H54 (cell line): ENCODE measurements at places on chromosomes 6 and 20.
A peak's percentile ranks its signal among the peaks of the same experiment; 100 is the strongest.

DNA sequence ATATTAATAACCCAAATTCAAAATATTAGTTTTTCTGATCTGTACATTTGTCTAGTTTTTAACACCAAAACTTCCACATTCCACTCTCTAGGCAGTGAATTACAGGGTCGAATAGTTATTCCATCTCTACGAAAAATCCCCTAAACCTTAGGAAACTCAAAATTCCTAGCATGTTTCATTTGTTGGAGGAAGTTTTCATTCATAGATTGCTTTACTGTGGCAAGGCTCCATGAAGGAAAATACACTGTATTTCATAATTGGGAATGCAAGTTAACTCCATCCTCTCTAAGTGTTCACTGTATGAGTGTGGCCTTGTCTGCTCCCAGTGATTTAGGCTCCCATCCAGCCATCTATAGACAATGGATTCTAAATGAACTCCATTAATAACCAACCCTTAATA is 296.1 kb downstream of the TENT5A start:
- DNase-seq, result no peak

- DNase-seq, result no peak
Measured at GRCh38 chr6:5617179-5617578, 355.9 kb downstream of the FARS2 start.

- no peak for DNase-seq
Measured at GRCh38 chr6:76840041-76840745, 623.1 kb downstream of the HTR1B start.

DNA sequence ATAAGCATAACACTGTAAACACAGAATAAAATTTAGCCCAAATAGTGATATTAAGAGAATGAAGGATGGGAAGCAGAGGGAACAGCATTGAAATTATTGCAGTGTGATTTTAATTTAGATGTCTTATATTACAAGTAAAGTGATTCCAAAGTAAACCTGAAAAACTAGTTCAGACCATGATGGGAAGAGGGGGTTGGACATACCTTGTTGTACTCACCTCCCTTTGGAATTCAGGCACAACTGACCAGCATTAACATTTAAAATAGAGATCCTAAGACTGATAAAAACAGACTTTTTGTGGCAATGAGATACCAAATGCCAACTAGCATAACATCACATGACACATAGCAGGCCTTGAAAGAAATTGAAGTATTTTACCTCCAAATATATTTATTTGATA is 262.6 kb upstream of the PRND start:
- DNase-seq, result no peak

GRCh38 chr20:8454137-8454712 is 322.2 kb downstream of the PLCB1 start:
- DNase-seq, result peak; percentile 19

DNA sequence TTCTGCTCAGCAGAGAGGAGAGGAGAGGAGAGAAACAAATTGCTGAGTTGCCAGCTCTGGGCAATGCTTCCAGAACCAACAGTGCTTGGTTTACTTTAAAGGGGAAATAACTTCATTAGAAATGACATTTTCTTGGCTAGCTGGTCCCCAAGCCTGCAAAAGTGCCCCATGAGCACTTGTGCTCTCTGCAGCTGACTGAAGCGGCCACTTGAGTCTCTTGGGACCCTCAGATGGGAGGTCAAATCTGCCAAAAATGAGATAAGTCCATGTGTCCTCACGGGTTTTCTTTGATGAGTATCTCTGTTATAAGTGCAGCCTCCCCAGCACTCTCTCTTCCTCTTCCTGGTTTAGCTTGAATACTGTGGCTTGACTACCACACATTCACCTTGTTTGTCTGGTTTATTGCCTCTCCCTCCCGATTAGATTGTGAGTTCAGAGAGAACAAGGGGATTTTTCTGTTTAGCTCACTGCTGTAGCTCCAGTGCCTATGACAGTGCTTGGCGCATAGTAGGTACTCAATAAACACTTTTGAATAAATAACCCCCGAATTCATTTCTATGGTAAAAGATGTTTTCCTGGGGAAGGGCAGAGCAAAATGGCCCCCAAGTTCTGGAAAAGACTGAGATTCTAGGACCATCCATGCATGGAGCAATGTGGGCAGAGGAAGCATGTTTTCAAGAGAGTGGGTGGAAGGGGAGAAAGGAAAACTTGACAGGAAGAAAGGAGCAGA is 7.0 kb upstream of the RIN2 start:
- no peak for DNase-seq

- no peak for DNase-seq
Measured at GRCh38 chr6:11202513-11203305, 29.8 kb downstream of the NEDD9 start.

DNA sequence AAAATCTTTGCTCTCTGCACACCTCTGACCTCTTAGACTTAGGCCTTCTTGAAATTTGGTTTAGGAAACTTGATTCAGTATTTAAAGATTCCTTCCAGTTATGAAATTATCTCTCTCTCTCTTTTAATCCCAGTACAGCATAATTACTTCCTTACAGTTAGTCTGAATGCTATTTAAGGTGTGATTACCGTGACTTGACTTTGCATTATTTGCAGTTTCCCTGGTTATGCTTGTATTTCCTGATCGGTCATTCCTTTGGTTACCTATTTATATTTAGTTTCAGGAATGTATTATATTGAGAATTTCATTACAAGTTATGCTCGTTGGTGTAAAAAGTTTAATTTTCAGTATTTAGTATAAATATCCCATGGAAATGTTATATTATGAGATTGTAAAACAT is 16.3 kb downstream of the TMEM170B start:
- DNase-seq, result no peak

GRCh38 chr6:143164565-143165105 is 103.9 kb downstream of the AIG1 start:
- DNase-seq, result no peak

DNA sequence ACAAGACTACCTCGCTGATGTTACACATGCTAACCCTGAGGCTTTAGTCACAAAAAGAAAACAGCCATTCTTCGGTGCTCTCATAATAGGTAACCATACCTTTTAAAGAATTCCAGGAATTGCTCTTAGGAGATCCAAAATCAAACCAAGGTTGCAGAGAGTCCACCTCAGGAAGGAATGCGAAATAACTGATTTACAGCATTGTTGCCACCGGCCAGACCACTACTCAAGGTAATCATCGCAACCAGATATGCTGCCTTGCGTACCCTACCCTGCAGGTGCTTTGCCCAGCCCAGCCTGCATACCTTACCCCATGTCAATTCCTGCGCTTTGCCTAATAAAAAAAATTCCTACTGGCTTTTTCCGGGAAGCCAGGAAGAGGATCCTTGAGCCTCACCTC is 27.0 kb downstream of the NUP153 start:
- DNase-seq, result no peak

- DNase-seq, result peak; percentile 7
Measured at GRCh38 chr6:9412951-9413559, 977.7 kb upstream of the SLC35B3 start.

- no peak for DNase-seq
Measured at GRCh38 chr6:152975204-152975915, 7.5 kb downstream of the FBXO5 start.

DNA sequence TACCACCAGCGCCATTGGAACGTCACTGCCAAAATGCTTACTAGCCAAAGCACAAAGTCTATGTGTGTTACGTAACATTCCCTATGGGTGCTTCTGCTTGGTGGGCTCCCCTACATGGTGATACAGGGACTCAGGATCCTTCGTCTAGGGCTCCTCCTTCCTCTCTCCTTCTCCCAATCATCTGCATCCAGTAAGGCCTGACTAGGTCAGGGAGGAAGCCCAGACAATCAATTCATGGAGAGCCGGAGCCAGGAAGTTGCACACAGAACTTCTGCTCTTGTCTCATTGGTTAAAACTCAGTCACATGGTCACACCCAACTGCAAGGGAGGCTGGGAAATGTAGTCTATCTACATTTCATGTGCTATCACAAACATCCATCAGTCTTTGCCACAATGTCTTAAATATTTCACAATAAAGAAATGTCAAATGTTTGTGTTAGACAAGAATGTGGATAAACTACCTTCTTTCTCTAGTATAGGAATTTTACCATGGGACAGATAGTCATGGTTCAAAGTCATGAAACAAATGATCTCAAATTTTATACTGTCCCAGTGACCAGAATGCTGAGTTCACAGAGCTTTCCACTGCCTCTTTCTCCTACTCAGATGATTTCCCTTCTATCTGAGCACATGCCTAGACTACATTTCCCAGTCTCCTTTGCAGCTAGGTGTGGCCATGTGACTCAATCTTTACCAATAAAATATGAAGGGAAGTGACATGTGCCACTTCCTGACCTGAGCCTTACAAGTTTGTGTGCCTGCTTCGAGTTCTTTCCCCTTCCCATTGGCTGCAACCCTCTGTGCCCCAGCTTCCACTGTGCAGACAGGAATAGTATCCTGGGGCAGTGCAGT is 9.3 kb upstream of the KCNK15 start:
- DNase-seq, result no peak

GRCh38 chr6:169428532-169428931 is 174.9 kb upstream of the THBS2 start:
- DNase-seq, result no peak

- no peak for DNase-seq
Measured at GRCh38 chr6:6085928-6086668, 79.4 kb upstream of the NRN1 start.

- DNase-seq, result no peak
Measured at GRCh38 chr20:2335096-2335870, 39.5 kb downstream of the TGM3 start.

GRCh38 chr20:59005523-59006166 is 1.4 kb downstream of the CTSZ start:
- DNase-seq, result no peak

DNA sequence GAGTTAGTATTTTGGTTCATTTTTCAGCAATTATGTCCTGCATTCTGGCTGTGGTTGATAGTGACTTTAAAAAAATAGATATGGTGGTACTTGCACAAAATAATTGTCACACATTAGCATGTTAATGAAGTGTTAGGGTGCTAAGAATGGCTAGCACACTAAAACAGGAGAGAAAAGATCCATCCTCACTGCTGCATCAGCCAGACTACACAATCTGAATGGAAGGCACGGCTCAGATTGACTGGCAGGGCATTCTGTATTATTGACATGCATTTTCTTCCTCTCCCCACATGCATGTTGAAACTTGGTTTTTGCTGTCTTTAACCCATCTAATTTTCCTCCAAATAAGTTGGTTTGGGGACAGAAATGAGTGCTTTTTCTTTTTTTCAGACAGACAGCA is 306.3 kb downstream of the PRL start:
- DNase-seq, result no peak

DNA sequence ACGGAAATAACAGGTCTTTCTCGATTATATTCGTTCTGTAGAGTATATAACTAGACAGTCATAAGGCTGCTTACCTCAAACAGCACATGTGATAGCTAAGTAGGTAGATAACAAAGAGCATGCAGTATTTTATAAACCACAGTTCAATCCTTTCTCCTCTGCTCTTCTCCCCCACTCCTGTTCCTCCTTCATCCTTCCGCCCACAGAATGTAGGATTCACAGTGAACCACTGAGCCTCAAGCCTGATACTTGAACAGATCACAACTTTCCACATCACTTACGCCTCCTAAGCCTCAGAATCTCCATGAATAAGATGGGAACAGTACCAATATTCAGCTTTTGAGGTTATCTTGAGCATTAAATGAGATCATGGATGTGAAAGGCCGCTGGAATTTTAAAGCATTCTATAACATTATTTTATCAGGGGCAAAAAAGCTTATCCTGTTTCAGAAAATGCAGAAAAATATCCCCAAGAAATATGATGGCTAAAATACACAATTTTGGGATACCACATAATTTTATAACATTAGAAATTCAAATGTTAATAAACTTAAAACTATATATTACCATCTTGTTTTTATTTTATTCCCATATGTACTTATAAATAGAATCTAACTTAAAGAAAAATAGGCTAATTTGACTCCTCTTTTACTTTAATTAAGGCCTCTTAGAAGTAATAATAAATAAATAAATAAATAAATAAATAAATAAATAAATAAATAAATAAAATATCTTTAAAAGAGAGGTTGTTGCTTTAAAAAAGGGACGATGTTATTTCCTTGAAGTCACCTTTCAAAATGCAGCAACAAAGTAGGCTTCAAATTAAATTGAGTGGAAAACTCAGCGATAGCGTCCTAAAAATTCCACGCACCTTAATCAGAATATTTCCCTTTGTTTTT is 33.4 kb downstream of the MTFR2 start:
- no peak for DNase-seq

GRCh38 chr20:18039063-18039462 is 18.7 kb downstream of the OVOL2 start:
- DNase-seq, result no peak

- no peak for DNase-seq
Measured at GRCh38 chr6:137210903-137211302, 8.3 kb downstream of the IFNGR1 start.

- DNase-seq, result peak; percentile 69
Measured at GRCh38 chr6:33812669-33813068, 8.9 kb upstream of the MLN start.
